ENCODE measurements at places on chromosomes 16 and 17. TPM values are rescaled to one million over a fixed set of nuclear protein-coding genes. Genes with fewer than 3 reads are reported as not detected.

The SLC2A4 gene
- total RNA-seq = 0.08 TPM

The LPCAT2 gene
- total RNA-seq = 32.7 TPM

The GJC1 gene
- 48.4 TPM for total RNA-seq

The HAP1 gene
- total RNA-seq = not detected

The SPATA32 gene
- not detected for total RNA-seq

The CRYBA1 gene
- not detected for total RNA-seq

The ALOXE3 gene
- total RNA-seq = 0.23 TPM

The C17orf78 gene
- total RNA-seq = not detected

The SDR42E2 gene
- total RNA-seq = not detected

The TPPP3 gene
- not detected for total RNA-seq

The TNFRSF17 gene
- total RNA-seq = not detected

The TPSD1 gene
- total RNA-seq = not detected

Measured in HFFc6 (cell line).